ENCODE measurements at places on chromosomes 1 and 21.

DNA sequence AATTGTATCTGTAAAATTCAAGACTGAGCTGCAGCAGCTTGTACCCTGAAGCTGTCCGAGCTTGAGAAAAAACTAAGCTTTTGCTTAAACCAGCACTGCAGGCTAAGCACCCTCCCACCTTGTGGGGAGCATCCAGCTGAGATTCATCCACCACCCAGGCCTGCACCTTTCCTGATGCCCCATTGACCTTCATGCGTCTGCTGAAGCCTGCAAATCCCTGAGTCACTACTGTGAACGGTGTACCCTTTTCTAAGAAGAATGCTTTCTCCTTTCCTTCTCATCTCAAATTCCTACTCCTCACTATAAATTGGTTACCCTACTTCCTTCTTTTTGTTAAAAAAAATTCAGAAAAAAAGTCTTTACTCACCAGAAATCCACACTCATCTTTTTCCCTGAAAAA is 90.9 kb upstream of the RGS18 start:
- DNase-seq: no peak
- no peaks in the 10 kb centered on the region for H3K36me3 ChIP-seq
- H3K4me1 ChIP-seq: no peaks in the 10 kb centered on the region
- no peak overlapping the region for H3K4me3 ChIP-seq
- H3K27me3 ChIP-seq: no peaks in the 10 kb centered on the region

GRCh38 chr21:45104560-45104959 is 30.2 kb downstream of the ADARB1 start:
- H3K27me3 ChIP-seq: no peaks in the 10 kb centered on the region
- H3K4me3 ChIP-seq: no peak overlapping the region
- H3K27ac ChIP-seq: peak overlapping the region; percentile 62
- no peaks in the 10 kb centered on the region for H3K36me3 ChIP-seq
- DNase-seq: peak; percentile 33

DNA sequence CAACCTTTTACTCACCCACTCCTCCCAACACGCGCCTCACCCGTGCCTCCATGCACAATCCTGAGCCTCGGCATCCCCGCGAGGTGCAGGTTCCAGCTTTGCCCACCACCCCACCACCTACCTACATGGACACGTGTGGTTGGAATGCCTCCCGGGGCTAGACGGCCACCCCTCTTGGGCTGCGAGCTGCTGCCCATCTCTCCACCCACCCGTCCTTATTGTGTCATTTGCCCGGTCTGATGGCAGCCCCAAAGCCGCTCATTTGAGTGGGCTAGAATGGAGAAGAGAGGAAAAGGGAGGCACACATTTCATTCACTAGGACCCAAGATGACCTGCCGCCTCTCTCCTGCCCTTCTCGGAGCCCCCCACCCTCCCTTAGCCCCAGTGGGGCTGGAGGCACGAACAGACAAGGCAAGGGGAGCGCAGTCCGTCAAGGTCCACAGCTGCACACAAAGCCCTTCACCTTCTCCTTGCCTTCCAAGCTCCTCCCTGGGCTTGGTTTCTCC is 785 bp downstream of the ZNF697 start:
- no peaks in the 10 kb centered on the region for H3K27me3 ChIP-seq
- peaks cover 3% of the 10 kb centered on the region for H3K36me3 ChIP-seq

GRCh38 chr1:10960411-10961299 is 51.8 kb upstream of the TARDBP start:
- peak; percentile 84 for DNase-seq
- peaks cover 55% of the 10 kb centered on the region for H3K4me1 ChIP-seq
- peak overlapping the region; percentile 69 for H3K27ac ChIP-seq
- no peaks in the 10 kb centered on the region for H3K36me3 ChIP-seq

DNA sequence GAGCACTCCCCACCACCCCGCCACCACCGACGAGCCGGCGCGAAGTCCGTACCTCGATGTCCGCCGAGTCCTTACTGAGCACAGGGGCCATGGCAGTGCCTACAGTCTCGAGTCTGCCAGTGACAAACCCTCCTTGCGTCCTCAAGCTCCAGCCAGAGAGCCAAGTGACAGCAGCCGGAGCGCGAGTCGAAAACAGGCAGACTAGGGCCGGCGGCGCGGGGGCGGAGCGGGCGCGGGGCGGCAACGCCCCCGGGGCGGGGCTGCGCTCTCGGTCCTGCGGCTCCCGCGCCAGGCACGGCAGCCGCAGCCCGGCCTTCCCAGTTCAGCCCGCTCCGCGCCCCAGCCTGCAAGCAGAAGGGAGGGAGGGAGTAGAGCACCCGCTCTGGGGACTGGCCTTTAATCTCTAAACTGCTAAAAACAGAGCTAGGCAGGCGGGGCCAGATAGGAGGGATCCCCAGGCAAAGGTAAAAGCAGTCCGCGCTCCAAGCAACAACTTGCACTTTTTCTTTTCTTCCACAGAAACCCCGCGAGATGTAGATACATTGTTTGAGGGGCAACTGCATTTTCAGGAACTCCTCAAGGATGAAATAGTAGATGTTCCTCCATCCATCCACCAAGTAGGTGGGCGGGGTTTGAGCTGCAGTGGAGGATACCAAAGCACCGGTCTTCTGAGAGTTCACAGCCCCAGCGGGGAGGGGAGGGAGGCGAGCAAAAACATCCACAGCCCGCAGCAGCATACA is at the start of gene DPYD:
TSS of gene DPYD (minus strand) at position 203 of the 740 bp plus-strand sequence. CDS start at position 91, 112 bp downstream.
- no peaks in the 10 kb centered on the region for H3K36me3 ChIP-seq
- DNase-seq: peak; percentile 94
- H3K4me3 ChIP-seq: peak within 1 kb of the TSS; percentile 91
- peaks cover 3% of the 10 kb centered on the region for H3K27me3 ChIP-seq
- peaks cover 6% of the 10 kb centered on the region for H3K4me1 ChIP-seq

DNA sequence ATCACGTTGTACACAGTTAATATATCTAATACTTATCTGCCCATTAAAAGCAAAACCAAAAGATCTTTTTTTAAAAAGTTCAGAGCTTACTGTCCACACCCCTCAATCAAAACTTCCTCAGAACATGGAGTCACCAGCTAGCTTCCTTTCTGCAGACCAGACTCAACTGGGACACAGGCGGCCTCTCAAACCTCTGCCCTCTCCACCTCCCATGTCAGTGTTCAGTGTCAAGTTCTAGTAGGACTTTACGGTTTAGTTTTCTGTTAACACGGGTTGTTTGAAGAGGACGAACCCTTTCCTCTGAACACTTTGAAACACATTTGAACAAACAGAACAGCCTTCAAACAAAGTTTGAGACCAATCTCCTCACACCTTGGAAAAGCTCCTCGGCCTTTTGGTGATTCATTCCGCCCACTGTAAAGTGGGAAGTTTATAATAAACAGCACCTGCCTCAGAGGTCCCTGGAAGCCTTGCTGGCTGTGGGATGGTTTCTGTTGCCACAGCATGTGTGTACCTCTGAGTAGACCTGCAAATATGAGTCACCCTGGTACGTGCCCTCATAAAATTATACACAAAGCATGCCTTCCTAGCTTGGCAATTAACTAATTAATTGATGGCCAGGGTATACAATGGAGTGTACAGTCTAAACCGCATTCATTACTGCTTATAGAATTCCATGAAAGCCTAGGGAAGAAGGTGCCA is 48.4 kb upstream of the SIPA1L2 start:
- no peaks in the 10 kb centered on the region for H3K4me1 ChIP-seq
- no peak overlapping the region for H3K4me3 ChIP-seq
- no peaks in the 10 kb centered on the region for H3K27me3 ChIP-seq
- no peak overlapping the region for H3K27ac ChIP-seq

DNA sequence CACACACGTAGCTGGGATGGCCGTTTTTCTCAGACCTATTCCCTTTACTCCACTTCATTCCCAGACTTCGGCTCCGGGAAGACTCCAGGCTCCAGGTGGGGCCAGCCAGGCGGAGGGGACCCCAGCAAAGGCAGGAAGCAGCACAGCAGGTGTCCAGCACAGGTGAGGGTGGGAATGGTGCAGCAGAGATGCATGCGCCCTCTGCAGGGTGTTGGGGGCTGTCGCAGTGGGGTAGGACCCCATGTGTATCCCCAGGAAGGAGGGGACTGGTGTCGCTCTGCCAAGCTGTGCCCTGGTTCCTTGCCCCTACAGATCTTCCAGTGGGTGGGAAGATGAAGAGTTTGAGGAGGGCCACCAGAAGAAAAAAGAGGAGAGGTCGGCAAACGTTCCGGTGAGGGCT is 5.3 kb downstream of the TTC24 start:
- H3K27ac ChIP-seq: no peak overlapping the region
- no peak overlapping the region for H3K4me3 ChIP-seq
- H3K4me1 ChIP-seq: peaks cover 5% of the 10 kb centered on the region
- DNase-seq: no peak

DNA sequence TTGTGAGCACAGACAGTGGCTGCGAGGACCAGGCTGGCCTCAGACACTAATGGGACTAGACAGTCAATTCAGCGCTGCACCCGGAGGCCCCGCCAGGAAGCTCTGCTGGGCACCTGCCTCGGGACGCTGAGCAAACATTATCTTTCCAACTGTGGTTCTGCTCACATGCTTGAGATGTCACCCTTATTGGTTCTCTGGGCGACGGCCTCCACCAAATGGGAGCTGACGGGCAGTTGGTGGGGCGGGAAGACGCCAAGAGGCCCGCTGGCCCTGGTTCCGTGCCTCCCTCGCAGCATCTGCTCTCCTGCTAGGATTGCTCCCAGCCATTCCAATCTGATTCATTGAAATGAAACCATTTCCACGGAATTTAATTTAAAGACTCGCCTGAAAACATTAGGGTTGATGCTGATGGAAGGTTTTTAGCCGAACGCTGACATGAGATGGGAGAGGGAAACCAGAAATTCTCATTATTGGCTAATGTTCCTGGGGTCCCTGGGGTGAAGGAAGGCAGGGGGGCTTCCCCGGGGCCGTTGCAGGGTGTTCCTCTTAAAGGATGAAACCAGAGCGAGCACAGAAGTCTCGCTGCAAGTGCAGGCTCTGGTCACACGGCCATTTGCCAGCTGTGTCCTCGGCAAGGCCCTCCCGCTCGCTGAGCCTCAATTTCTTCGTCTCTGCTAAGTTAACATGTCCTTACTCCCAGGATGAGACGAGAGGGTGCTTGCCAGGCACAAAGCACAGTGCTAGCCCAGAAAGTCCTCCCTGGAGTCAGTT is 512.2 kb downstream of the NPHP4 start:
- H3K4me3 ChIP-seq: no peak overlapping the region
- no peak overlapping the region for H3K27ac ChIP-seq
- peaks cover 42% of the 10 kb centered on the region for H3K27me3 ChIP-seq
- no peaks in the 10 kb centered on the region for H3K4me1 ChIP-seq
- DNase-seq: no peak
- no peaks in the 10 kb centered on the region for H3K36me3 ChIP-seq

DNA sequence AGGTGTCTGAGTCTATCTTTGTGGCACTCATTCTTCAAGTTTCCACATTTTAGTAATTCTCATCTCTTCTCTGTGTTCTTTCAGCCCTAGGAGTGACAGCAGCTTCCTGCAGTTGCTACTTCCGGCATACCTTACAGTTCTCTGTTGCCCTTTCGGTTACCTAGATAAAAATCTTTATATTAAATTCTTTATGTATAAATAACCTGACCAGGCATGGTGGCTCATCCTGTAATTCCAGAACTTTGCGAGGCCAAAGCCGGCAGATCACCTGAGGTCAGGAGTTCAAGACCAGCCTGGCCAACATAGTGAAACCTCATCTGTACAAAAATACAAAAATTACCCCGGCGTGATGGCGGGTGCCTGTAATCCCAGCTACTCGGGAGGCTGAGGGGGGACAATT is 62.9 kb downstream of the CDKN2C start:
- H3K36me3 ChIP-seq: no peaks in the 10 kb centered on the region
- no peaks in the 10 kb centered on the region for H3K4me1 ChIP-seq
- DNase-seq: no peak
- H3K27me3 ChIP-seq: no peaks in the 10 kb centered on the region
- H3K4me3 ChIP-seq: no peak overlapping the region
- H3K27ac ChIP-seq: no peak overlapping the region

GRCh38 chr1:46309401-46310159 is 6.1 kb downstream of the UQCRH start:
- peaks cover 46% of the 10 kb centered on the region for H3K36me3 ChIP-seq
- no peak overlapping the region for H3K4me3 ChIP-seq
- peaks cover 5% of the 10 kb centered on the region for H3K4me1 ChIP-seq
- no peak overlapping the region for H3K27ac ChIP-seq
- DNase-seq: no peak

- peaks cover 43% of the 10 kb centered on the region for H3K36me3 ChIP-seq
- H3K27me3 ChIP-seq: no peaks in the 10 kb centered on the region
- no peak overlapping the region for H3K27ac ChIP-seq
- H3K4me1 ChIP-seq: no peaks in the 10 kb centered on the region
Measured at GRCh38 chr1:48730164-48730910, 46.4 kb downstream of the BEND5 start.

GRCh38 chr1:204463125-204464060 is 31.2 kb downstream of the PIK3C2B start:
- H3K4me3 ChIP-seq: no peak overlapping the region
- peak overlapping the region; percentile 86 for H3K27ac ChIP-seq
- H3K36me3 ChIP-seq: peaks cover 57% of the 10 kb centered on the region
- no peaks in the 10 kb centered on the region for H3K27me3 ChIP-seq
- peaks cover 79% of the 10 kb centered on the region for H3K4me1 ChIP-seq

DNA sequence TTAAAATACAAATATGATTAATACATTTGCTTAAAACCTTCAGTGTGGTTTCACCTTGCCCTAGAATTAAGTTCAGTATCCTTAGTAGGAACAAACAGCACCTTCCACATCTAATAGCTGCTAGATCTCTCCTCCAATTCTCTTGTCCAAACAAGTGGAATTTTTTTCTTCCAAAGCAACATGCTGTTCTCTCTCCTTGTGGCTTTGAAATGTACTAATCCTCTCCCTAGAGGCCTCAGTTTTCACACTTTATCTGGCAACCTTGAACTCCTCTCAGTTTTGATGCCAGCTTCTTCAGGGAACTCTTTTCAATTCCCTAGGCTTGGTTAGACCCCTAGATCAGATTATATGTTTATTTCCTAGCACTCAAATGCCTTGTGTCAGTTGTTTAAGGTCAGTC is 87.0 kb downstream of the GLUL start:
- no peaks in the 10 kb centered on the region for H3K27me3 ChIP-seq
- DNase-seq: no peak
- H3K27ac ChIP-seq: no peak overlapping the region
- no peaks in the 10 kb centered on the region for H3K36me3 ChIP-seq
- H3K4me3 ChIP-seq: no peak overlapping the region

- H3K4me3 ChIP-seq: no peak overlapping the region
- no peak for DNase-seq
- no peak overlapping the region for H3K27ac ChIP-seq
- H3K27me3 ChIP-seq: no peaks in the 10 kb centered on the region
- no peaks in the 10 kb centered on the region for H3K4me1 ChIP-seq
Measured at GRCh38 chr1:216937491-216937890, 214.3 kb upstream of the ESRRG start.

GRCh38 chr1:113390871-113391648 is 745 bp downstream of the MAGI3 start:
- H3K4me1 ChIP-seq: peaks cover 14% of the 10 kb centered on the region
- peak overlapping the region; percentile 97 for H3K4me3 ChIP-seq
- no peaks in the 10 kb centered on the region for H3K36me3 ChIP-seq
- H3K27ac ChIP-seq: peak overlapping the region; percentile 94

Measured in muscle of leg (tissue), 16 donors.